ENCODE measurements at places on chromosomes 5 and 9.
A peak's percentile ranks its signal among the peaks of the same experiment; 100 is the strongest.

- DNase-seq: no peak
These were observed 256.7 kb downstream of the CDH12 start for GRCh38 chr5:22596404-22596970.

DNA sequence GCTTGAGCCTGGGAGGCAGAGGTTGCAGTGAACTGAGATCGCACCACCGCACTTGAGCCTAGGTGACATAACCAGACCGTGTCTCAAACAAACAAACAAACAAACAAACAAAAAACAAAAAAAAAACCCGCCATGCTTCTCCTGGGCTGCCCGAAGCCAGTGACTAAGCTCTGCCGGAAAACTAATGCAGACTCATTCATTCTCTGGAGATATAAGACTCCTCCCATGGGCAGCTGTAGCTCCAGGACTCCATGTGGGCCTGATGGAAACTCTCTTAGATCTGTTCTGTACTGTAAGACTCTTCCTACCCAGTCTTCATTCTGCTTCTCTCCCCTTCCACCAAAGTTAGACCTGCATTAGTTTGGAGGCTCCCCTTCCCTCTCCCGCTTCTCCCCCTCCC is 11.1 kb downstream of the GLDC start:
- no peak for DNase-seq

DNA sequence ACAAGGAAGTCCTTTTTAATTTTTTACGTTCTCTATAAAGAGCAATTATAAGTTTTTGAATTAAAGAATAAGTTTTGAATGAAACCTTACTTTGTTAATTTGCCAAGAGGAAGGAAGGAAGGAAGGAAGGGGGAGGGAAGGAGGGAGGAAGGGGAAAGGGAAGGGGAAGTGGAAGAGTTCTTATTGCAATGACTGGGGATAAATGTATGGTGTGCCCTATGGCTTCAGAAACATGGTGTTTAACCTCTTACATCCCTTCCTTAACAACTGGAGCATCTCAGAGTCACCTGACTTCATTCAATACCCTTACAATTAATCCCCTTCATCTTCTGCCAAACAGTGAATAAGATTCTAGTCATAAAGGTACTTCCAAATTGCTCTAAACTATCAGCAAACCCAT is 16.0 kb downstream of the CEMIP2 start:
- DNase-seq: no peak

- no peak for DNase-seq
These were observed 79.0 kb upstream of the PTCH1 start for GRCh38 chr9:95595721-95596295.

GRCh38 chr5:9182899-9183695 is 362.8 kb downstream of the SEMA5A start:
- no peak for DNase-seq

DNA sequence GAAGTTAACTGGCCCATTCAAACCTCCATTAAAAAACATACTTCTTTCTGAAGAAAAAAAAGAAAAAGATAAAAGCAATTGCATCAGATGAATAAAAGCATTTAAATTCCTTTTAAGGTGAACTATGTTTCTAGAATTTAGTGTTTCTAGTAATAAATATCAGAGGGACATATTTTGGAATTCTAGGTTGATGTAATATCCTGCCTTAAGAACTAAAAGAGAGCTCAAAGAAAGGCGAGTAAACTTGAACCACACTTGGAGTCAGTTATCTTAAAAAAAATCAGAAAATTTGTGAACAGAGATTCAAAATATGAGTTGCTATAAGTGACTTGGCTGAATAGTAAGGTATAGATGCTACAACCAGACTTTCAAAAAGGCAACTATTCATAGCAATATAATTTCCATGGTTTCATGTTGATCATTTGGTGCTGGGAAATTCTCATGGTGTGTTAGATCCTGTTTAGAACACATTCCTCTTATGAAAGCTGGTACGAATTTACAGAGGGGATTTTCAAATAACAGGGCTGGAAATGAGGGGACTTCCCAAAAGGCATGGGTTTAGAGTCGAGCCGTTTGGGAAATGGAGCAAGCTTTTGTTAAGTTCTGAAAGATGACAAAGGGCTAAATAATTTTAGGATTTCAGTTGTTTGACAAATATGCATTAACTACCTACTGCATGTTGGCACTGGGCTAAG is 37.6 kb upstream of the RAI14 start:
- DNase-seq: no peak

GRCh38 chr5:150085950-150086715 is at the start of gene CSF1R:
Gene CSF1R, minus strand, starts transcription at chr5:150086554. Its CDS starts 127 bp downstream, at chr5:150086427.
- no peak for DNase-seq

- DNase-seq: no peak
These were observed 63.3 kb upstream of the SLC30A5 start for GRCh38 chr5:69030358-69031062.

DNA sequence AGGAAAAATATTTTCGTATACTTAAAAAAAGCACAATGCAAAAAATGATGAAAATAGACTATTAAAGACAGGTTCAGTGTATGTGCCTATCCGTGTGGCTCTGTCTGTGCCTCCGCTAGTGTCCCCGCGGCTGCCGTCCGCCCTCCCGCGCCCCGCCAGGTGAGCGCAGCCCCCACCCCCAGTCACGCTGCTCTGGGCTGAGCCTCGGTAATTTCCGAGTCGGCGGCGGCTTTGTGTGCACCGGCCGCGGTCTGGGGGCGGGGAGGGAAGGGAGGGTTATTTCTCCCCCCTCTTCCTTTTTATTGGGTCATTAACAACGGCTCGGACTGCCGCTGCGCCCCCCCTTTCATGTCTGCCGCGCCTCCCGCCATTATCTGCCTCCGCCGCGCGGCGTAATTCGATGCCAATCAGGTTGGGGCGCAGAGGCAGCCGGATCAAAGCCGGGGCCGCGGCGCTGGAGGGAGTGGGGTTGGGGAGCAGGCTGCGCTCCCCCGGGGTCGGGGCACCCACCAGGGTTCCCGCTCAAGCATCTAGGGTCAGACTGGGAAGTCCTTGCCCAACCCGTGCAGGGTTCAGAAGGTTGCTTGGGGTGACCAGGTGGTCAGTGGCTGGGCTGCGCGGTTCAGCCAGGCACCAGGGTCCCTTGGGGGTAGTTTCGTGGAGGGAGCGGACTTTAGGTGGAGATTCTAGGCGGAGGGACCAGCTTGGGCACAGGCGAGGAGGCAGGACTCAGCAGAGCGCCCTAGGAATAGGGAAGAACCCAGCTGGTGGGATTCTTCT is 39.5 kb upstream of the PSD2 start:
- no peak for DNase-seq

DNA sequence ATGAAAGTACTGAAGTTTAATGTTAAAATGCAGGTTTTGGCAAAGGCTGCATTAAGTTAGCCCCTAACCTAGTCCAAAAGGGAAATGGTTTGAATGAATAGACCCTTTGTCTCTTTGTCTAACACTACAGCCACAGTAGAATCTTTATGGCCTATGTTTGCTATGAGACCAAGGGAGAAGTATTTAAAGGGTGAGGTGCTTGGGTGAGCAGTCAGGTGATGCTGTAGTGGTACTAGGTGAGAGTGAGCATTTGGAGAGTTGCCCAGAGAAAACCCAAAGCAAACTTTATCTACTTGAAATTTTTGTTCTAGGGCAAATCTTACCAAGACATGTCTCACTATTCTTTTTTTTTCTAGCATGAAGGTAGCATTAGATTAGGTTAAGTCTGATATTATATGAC is 1961.4 kb upstream of the WWC1 start:
- DNase-seq: no peak

DNA sequence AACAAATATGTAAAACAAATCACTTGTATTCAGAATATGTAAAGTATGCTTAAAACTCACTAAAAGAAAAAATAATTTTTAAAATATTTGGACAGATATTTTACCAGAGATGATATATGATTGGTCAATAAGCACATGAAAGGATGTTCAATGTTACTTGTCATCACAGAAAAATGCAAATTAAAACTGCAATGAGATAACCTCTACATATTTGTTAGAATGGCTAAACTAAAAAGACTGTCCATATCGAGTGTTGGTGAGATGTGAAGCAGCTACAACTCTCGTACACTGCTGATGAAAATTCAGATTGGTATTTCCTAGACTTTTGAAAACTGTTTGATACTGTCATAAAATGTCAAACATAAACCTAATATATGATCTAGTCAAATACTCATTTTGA is 685.1 kb downstream of the DTWD2 start:
- no peak for DNase-seq

DNA sequence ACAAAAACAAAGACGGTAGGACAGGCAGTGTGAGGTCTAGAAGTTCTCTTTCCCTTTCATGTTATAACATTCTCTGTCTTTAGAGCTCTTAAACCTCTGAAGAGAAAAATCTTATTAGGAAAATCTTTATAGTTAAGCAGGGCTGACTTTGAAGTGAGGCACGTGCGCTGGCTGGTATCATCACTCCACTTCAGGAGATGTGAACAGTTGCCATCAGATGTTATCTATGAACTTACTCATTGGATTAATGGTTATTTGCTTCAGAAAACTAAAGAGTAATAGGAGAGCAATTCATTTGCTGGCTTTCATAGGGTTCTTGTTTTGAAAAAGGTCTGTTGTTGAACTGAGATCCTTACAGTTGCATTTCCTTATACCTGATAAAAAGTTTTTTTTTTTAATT is 25.7 kb downstream of the LRRTM2 start:
- DNase-seq: no peak

DNA sequence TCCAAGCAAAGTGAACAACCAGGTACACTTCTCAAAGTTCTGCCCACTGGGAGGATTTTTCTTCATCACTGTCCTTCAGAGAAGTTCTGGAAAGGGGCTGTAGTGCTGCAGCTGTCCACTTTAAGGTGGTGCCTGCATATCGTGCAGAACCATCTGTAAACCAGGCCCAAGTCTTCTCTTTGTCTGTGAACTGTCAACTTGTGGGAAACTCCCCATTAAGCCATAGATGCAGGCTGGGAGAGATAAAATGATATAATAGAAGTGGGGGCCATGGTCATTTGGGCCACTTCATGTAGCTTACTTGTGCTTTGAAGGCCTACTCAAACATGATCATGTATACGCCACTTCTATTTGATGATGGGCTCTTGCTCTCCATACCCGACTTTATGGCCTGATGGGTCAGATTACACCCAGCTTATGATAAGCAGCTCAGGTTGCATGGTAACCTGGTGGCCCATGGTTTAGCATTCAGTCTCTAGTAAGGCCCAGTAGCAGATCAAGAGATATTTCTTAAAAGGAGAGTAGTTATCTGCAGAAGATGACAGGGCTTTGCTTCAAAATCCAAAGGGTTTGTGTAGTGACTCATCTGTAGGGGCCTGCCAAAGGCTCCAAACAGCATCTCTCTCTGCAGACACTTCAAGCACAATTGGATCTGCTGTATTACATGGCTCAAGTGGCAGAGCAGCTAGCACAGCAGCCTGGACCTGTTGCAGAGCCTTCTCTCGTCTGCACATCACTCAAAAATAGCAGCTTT is 15.7 kb upstream of the BTF3 start:
- DNase-seq: peak; percentile 15

DNA sequence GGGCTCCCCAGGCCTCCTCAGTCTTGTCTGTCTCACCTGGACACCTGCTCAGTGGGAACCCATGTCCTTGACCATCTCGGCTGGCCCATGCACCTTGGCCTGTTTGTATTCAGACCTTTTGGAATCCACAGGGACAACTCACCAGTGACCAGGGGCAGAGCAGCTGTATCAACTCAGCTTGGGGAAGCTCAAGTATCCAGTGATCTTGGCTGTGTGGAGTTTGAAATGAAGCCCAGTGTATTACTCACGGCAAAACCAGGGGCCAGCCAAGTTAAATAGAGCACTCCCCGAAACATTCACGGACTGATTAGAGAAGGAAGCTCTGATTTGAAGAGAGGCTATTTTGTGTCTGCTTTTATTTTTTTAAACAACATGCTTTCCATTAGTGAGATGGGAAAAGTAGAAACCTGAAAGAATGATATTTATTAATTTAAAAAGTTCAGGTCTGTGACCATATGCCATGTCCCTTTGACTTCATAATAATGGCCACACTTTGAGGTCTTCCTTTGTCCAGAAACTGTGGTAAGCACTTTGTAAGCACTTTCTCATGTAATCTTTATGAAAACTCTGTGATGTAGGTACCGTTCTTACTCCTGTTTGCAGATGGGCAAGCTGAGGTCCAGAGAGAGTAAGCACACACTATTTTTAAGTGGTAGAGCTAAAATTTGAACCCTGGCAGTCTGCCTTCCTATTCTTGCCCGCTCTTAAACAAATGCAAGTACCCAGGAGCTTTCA is 656.5 kb downstream of the BNC2 start:
- peak; percentile 71 for DNase-seq

GRCh38 chr9:3528451-3528850 is 2.6 kb upstream of the RFX3 start:
- DNase-seq: no peak

DNA sequence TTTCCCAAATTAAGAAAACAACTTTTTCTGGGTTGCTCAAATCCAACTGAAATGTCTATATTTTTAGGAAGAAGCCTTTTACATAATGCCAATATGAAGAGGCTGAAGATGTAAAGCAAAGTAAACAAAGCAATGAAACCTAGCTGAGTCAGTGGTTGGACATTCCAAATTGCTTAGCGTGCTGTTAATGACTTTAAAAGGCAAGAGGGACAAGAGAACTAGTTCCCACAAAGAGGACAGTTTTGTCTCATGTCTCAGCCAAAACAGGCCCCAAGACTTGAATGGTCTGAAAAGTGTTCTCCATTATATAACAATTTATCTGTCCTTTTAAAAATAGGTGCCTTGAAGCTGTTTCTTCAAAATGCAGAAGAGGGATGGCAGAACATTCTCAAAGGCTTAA is 407.0 kb downstream of the ENC1 start:
- DNase-seq: peak; percentile 71

DNA sequence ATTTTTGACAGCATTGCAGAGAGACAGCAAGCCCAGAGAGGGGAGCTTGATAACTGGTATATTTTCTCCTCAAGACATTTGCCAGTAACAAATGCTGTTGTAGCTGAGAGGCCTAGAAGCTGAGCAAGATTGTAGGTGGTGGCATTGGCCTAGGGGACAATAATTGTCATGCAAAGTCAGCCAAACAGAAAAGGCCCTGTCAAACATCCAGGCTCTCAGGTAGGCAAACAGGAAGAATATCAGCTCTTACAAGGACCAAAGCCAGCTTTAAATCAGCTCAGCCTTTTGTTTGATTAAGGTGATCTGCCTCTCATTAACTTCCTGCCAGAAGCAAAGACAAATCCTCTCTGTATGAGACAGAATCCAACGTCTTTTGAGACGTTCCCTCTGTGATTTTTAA is 29.7 kb upstream of the BARX1 start:
- DNase-seq: no peak

DNA sequence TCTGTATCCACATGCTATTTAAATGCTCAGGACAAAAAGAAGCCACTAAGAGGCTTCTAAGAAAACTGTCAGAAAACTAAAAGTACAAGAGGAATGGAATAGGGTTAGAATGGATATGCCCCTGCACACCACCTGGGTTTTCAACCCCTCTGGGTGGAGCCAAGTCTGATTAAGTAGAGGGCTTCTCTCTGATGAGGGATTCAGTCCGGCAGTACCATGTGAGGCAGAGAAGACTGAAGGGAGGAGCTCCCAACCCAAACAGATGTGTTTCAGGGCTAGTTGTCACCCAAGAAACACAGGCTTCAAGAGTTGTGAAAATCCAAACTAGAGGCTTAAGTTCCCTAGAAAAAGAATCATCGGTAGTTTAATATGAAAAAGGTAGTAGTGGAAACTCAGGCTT is 12.5 kb downstream of the NREP start:
- DNase-seq: no peak

GRCh38 chr9:6758498-6759184 is 868 bp downstream of the KDM4C start:
- DNase-seq: peak; percentile 79

- DNase-seq: peak; percentile 2
These were observed 902.4 kb downstream of the NR2F1-AS1 start for GRCh38 chr5:92678640-92679039.
